Activated CD4-positive, alpha-beta T cell treated with anti-CD3 and anti-CD28 coated beads, Interleukin-2, amount 10 ng/mL, durations not matched to agents 24 days and 14 days (primary cell): ENCODE measurements at places on chromosomes 1 and 21.

- no peak for DNase-seq
Observed at GRCh38 chr1:43666608-43667007, 16.7 kb downstream of the KDM4A start.

DNA sequence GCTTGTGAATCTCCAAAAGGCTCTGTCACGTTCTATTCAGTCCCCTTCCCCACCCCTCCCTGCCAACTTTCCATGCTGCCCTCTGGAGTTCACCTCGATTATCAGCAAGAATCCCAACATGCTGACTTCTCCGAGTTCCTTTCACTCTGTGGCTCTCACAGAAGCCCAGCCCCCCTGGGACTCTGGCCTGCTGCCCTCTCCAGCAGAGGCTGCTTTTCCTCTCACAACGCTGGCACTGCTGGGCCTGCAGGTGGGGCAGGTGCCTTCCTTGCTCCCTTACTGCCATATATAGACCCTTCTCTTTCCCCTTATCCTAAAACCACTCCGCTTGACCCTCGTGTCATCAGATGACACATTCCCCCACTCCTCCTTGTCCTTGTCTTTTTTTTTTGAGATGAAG lies 10.2 kb upstream of the RNF186 start:
- no peak for DNase-seq

DNA sequence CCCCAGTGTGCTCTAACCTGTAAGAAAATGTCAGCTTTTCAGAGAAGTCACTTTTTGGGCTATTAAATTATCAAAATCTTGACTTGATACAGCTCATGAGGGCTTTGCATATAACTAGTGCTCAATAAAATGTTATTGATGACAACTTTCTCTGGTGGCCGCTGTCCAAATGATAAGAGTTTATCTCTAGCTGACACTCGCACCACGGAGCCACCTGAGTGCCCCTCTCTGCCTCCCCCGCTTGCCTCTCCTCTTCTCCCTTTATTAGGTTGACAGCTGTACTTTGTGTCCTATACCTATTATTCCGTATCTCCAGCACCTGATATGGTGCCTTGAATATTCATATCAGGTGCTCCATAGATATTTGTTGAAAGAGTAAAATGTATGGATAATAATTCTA lies 82.8 kb downstream of the PHTF1 start:
- DNase-seq: no peak

GRCh38 chr21:45146306-45146705 lies 71.9 kb downstream of the ADARB1 start:
- DNase-seq: no peak

GRCh38 chr1:185561629-185562028 lies 172.6 kb upstream of the HMCN1 start:
- DNase-seq: peak; percentile 76

- DNase-seq: no peak
Observed at GRCh38 chr1:161718559-161719324, 2.6 kb upstream of the FCRLB start.

- DNase-seq: no peak
Observed at GRCh38 chr1:225685476-225686176, 32.7 kb upstream of the ENAH start.

DNA sequence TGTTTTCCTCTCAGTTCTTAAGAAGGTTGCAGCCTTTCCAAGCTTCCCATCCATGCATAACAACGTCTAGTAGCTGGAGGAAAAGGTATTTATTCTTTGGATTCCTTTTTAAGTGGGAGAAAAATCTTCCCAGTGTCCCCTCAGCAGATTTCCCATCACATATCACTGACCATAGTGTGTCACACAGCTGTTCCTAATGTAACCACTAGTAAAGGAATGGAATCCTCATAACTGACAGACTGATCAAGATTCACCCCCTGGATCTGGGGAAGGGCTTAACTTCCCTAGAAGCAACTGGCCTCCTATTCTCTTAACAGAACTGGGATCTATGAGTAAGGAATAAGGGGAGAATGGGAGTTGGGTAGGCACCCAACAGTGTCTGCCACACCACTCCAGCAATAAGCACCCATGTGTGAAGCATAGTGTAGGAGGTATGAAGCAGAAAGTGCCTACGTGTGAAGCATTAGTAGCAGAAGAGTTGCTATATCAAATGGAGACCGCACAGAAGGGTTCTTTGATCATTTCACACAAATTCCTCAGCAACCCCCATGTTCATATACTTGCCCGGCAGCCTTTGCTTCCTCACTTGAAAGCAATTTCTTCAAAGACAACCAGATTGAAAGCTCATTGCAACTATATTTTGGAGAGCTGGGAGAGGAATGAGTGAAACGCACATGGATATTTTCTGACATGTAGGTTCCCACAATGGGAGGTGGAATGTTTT lies 28.2 kb upstream of the DNAH14 start:
- DNase-seq: no peak

DNA sequence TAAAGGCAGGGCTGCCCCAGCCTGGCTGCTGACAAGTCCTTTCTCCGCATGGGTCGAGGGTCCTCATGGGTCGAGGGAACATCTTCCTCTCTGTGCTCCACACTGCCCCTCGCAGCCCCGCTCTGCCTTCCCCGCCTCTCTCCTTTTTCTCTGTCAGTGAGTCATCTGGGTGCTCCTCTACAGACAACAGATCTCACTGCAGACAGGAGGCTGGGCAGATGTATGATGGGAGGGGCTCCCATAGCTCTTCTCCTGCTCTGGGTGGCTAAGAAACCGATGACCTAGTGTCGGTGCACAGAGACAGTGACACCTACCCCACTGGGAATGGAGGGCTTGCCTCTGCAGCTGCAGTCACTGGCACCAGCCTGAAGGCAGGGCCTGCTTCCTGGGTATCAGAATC lies 5.5 kb downstream of the KCNA10 start:
- no peak for DNase-seq

GRCh38 chr1:31674626-31675025 lies 29.2 kb downstream of the COL16A1 start:
- no peak for DNase-seq

- no peak for DNase-seq
Observed at GRCh38 chr21:46149205-46149901, 6.0 kb downstream of the FTCD start.

DNA sequence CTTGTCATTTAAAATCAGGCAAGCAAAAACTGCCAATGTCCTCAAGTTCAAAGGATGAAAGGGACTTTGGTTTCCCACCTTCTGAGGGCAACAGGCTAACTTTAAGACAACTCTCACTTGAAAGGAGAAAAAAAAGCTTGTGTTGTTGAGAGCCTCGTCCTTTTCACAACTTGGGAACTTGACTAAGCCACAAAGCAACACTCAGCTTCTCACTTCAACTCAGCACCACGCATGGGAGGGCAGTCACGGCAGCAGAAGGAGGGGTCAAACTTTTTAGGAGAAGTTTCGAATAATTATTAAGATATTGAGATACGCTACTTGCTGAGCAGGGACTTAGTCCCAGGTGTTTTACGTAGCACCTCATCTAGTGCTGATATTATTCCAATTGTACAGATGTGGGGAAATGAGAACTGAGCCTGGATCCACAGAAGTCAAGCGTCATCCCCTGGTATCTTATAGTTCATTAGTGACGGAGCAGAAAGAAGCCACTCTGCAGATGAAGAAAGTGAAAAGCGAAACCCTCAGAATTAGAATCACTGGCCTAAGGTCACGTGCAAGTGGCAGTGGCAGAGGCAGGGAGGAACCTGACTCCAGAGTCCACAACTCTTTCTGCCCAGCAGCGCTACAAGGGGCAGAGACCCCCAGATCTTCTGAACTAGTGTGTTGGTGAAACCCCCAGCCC lies 83.6 kb downstream of the JAK1 start:
- DNase-seq: no peak

DNA sequence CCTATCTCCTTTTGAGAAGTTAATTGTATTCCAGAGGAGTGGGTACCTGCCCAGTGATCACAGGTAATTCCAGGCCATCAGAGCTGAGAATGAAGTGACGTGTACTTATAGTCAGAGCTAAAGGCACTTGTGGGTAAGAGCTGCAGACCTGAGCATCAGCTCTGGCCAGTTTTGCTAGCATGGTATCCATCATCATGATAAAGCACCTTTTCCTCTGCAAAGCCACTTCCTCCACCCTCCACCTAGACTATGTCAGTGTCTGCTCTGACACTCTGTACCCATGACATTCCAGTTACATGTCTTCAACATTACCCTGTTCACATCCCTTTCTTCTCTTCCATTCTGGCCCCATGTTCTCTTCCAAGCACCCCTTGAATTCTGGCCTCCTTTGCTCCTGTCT lies 157.3 kb downstream of the GRIK3 start:
- DNase-seq: no peak

- no peak for DNase-seq
Observed at GRCh38 chr1:63643926-63644325, 50.7 kb downstream of the PGM1 start.
